RWPE1 (cell line): ENCODE measurements at places on chromosomes 1 and 21.

DNA sequence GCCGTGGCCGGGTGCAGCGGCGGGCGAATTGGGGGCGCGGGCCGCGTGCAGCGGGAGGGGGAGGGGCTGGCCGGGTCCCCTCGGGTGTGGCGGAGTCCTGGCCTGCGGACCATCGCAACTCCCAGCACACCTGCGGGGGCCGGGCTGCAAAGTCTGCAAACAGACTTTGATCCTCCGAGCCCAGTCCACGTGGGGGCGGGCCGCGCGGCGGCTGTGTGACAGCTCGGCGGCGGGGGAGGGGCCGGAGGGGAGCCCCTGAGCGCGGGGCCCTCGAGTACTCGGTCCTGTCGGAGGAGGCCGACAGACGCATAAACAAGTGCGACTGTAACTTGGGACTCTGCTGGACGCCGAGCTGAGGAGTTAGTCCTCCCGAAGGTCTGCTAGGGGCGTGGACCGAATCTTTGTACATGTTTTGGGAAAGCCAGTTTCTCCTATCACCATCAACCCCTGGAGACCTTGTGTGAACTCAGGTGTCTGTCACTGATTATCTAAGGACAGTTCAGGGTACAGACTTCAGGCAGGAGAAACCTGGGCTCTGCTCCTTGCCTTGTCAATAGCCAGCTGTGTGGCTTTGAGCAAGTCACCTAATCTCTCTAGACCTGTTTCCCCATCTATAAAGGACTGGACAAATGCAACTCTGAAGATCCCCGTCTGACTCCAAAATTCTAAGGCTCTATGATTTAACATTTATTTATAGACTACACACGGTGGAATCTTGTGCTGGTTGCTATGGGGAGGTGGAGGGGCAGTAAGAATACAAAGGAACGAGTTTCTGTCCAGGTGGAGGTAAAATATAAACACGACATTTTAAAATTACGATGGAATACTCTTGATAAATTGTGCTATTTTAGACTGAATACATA is 710 bp upstream of the SLC30A1 start:
- DNase-seq = peak; percentile 4

GRCh38 chr1:38303843-38304242 is 257.2 kb upstream of the POU3F1 start:
- DNase-seq = no peak

GRCh38 chr1:4678066-4678717 is 23.8 kb downstream of the AJAP1 start:
- DNase-seq = no peak

- no peak for DNase-seq
Measured at GRCh38 chr1:41712081-41712480, 206.6 kb downstream of the HIVEP3 start.

DNA sequence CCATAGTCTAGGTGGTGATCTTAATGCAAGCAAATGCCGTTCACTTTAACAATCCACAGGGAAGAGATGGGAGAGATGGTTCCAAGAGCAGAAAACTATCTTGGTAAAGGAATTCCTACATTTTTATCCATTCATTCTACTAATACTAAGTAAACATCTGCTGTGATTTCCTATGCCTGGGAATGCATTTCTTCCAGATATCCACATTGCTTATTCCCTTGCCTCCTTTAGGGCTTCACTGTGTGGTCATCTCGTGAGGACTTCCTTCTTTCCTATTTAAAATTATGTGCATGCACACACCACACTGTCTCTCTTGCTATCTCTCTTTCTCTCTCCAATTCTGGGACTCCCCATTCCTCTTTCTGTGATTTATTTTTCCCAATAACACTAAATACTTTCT is 199.0 kb upstream of the C1orf105 start:
- no peak for DNase-seq

GRCh38 chr21:28387220-28387619 is 605.5 kb downstream of the LTN1 start:
- DNase-seq = no peak

DNA sequence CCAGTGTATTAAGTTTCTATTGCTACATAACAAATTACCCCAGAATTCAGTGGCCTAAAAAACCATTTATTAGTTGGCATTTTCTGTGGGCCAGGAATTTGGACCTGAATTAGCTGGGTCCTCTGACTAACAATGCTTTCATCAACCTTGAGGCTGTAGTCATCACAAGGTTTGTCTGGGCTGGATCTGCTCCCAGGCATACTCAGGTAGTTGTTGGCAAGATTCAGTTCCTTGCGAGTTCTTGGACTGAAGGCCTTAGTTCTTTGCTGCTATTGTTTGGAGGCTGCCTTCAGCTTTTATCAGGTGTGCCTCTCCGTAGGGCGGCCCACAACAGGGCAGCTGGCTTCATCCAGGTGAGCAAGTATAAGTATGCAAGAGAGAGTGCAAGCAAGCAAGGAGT is 31.4 kb upstream of the DEPDC1 start:
- peak; percentile 55 for DNase-seq

- no peak for DNase-seq
Measured at GRCh38 chr1:96808191-96808590, 86.6 kb downstream of the PTBP2 start.

GRCh38 chr1:20318971-20319370 is 28.3 kb downstream of the VWA5B1 start:
- no peak for DNase-seq

- DNase-seq = no peak
Measured at GRCh38 chr21:45029298-45029947, 45.0 kb upstream of the ADARB1 start.

DNA sequence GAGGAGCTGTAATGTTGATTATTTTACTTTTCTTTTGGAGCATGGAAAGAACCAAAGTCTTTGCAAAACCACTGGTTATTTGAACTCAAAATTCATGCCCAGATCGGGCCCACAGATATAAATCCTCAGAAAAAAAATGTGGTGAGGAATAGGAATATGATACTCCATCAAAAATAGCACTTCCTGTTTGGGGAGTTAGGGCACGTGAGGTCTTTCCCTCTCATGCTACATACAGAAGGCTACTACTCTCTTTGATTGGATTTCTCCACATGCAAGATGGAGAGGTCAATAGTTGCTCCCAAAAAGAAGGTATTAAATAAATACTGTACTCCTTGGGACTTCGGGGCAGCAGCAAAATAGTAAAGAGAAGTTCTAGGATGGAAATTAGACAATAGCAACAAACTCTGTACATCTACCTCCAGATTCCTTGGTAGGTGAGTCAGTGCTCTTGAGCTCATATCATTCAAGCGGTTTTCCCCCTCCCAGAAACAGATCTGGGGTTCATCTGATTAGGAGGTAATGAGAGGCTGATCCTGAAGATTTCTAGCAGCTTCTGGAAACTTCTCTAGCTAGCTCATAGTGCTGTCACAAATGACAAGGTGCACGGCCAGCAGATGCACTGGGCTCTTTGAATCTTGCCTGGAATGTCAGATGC is 47.1 kb downstream of the SLC9C2 start:
- no peak for DNase-seq

DNA sequence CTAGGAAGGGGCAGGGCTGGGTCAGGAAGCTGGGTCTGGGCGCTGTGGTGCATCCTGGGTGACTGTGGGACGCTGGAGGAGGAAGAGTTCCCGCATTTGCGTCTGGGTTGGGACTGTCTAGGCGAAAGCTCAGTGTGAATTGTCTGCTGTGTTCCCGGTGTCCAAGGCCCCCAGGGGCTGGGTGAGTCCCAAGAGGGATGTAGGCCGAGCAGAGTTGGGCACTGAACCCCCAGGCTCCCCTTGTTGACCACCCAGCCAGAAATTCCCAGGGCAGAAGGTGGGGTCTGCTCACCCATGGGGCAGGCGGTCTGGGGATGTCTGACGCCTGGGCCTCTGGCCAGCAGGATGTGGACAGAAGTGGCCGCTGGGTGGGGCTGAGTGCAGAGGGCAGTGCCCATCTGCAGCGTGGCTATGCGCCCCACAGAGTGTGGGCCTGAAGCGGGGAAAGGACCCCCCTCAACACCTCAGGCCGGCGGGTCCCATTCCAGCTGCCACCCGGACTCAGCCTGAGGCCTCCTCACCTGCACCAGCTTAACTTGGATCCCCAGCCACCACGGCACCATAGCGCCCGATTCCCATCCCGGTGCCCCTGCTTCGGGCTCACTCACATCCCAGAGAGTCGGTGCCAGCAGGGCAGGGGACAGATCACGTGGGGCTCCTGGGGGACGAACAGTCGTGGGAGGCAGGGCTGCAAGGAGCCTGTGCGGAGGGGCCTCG is 37.0 kb upstream of the POFUT2 start:
- no peak for DNase-seq

DNA sequence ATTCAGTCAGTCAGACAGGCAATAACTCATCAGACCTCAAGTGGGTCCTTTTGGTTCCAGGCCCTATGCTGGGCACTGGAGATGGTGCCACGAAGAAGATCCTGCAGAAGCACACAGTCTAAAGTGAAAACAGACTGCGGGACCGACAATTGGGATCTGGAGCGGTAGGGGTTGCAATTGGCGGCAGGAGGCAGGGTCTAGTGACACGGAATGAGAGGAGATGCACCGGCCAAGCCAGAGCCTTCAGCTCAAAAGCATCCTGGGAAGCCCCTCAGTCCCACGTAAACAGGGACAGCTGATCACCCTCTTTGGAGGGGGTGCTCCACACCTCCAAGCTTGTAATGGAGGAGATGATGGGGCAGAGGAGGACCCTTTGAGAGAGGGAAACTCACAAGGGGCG is 56.2 kb downstream of the KLHDC7A start:
- no peak for DNase-seq

DNA sequence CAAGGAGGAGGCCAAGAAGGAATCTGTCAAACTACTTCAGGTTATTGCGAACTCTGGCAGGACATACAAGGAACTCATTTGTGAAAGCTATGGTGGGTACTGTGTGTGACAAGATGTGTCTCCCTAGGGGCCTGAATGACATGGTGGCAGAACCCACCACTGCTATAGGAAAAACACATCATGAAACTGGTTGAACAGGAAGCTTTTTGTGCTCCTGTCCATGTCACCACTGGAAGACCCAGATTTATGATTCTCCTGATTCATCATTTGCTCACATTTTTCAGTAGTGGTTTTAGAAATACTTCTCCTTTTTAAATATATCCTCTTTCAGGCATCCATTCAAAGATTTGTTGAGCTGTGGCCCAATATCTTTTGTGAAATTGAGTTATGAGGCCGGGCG is 23.6 kb downstream of the ARMH1 start:
- DNase-seq = no peak

- no peak for DNase-seq
Measured at GRCh38 chr1:157025385-157025784, 20.2 kb downstream of the ARHGEF11 start.

- no peak for DNase-seq
Measured at GRCh38 chr1:202568826-202569225, 141.4 kb downstream of the SYT2 start.

- no peak for DNase-seq
Measured at GRCh38 chr1:66930823-66931174, 6.0 kb downstream of the MIER1 start.

GRCh38 chr21:34736116-34736874 is 67.5 kb downstream of the CLIC6 start:
- DNase-seq = no peak
